HFFc6 (cell line): ENCODE measurements at places on chromosomes 1 and 21.

DNA sequence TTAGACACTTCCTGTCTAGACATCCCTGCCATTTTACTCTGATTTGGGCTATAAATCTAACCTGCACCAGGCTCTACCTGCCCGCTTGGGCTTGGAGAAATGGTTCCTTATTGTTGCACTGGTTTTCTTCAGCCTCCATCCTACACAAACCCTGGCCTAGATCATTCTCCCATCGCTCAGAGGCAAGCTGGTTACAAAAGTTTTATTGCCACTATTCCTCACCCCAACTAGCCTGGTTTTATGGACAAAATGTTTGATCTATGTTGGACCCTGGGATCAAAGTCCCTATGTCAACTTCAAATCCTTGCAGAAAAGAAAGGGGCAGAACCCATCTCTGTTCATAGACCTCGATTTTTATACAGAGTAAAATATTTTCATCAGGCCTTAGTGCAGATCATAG lies 31.5 kb upstream of the MTF2 start:
- no peak for DNase-seq

DNA sequence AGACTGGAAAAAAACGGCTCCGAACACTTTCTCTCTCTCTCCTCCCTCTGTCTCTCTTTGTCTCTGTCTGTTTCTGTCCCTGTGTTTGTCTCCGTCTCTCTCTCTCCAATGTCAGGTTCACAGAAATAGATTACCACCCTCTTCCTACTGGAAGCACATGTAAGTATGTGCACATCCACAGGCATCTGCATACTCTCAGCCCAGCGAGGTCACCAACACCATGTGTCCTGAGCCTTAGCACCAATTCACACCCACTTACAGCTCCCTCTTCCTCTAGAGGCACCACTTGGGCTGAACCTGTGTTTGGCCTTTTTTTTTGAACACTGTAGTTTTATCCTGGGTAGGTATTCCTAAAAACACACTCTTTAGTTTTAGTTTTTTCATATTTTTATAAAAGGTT lies 130.5 kb downstream of the ETS2 start:
- no peak for DNase-seq

GRCh38 chr1:237583756-237584155 lies 307.0 kb downstream of the ZP4 start:
- no peak for DNase-seq

GRCh38 chr1:95953015-95953414 lies 719.0 kb downstream of the RWDD3 start:
- DNase-seq, result no peak

DNA sequence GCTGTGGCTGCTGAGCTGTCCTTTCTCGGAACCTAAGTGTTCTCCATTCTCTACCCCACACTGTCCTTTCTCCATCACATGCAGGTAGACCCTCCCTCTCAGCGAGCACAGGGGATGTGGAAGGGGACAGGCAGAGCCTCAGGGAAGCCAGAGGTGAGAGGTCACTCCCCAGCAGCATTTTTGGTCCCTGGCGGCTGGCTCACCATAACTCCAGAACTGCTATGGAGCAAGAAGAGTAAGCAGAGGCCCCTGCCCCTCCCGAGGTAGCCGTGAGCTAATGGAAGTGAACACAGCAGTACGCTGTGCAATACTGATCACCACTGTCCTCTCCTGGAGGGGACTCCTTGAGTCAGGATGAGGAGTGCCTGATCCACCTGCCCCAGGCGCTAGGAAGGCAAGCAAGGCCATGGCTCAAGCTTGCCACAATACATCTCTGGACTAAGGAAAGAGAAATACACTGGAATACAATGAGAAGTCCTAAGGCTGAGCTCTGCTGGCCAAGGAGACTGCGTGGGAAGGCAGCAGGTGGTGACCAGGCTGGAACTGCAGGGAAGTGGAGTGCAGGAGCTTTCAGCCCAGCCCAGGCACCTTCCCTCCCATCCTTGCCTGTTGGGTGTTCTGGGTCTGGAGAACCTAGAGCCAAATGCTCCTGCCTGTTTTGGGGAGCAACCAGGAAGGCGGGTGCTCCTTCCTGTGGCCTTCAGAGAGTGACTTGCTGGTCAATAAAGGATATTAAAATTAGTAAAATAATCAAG lies 96.2 kb downstream of the LAMC2 start:
- DNase-seq, result no peak

DNA sequence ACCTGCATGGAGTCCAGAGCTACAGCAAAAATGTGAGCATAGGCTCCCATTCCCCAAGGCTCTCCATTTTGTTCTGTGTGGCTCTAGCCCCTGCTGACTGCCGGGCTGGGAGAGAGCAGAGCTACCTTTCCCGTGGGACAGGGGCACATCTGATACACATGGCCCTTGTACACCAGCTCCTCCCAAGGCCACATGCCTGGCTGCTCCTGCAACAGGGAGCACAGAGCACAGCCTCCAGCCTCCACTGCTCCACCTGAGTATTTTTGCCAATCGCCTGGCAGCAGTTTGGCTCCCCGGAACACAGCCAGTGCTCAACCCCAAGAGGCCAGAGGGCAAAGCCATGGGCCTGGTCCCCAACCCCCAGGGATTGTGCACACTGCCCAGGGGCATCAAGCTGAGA lies 146.5 kb downstream of the CHD1L start:
- no peak for DNase-seq

- no peak for DNase-seq
Measured at GRCh38 chr1:100699744-100700143, 19.8 kb upstream of the VCAM1 start.

- no peak for DNase-seq
Measured at GRCh38 chr1:231201375-231201978, 39.5 kb upstream of the GNPAT start.

DNA sequence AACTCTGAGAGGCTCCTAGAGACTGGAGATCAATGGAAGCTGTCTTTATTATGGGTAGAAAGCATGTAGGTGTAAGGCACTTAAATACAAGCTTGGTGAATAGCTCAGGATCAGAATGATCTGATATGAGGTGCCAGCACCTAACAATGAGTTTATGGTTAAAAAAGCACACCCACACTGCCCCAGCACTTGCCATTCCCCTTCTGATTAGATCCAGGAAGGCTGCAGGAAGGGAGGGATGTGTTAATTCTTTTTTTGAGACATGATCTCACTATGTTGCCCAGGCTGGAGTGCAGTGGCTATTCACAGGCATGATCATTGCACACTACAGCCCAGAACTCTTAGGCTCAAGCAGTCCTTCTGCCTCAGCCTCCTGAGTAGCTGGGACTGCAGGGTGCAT lies 71.8 kb upstream of the IVNS1ABP start:
- DNase-seq, result no peak

DNA sequence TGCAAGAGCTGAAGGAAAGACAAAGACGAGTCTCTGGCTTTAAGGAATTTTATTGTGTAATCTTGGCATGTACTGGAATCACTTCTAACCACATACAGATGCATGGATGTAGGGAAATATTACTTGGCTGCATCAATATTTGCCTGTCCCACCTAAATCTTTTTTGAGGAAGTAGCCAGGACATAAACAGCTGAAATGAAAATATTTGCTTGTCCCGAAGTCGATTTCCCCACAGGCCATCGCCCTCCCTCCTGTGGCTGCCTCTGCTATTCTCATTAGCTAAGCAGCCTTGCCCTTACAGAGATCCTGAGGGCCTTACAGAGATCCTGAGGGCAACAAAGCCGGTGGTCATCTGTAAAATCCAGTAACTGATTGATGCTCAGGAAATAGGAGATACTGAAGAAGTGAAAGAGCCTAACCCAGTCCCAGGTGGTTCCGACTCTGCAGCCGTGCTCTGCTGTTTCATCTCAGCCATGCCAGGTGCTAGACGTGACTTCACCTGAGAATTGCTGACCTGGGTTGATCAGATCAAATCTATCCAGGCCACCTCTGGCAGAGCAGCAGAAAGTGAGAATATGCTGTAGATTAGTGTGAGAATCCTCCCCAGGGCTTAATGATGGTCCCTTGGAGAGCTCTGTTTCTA lies 25.5 kb downstream of the MAN1C1 start:
- no peak for DNase-seq

DNA sequence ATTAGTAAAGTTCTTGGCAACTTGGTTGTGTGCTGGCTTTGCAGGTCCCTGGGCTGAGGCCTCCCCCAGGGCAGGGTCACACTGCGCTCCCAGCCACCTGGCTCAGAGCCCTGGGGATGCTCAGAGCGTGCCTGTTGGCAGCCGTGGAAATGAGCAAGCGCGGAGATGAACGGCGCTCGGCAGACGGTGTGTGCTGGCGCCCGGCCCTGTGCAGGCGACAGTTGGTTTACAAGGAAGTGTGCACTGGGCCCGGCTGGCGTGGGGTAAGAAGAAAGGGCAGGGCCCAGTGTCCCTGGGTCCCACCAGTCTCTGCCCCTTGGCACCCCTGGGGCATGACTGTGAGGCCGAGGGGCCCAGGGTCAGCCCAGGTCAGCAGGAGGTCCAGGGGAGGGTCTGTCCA lies 25.7 kb upstream of the PEX10 start:
- no peak for DNase-seq

GRCh38 chr1:36725151-36725550 lies 242.4 kb upstream of the CSF3R start:
- no peak for DNase-seq

DNA sequence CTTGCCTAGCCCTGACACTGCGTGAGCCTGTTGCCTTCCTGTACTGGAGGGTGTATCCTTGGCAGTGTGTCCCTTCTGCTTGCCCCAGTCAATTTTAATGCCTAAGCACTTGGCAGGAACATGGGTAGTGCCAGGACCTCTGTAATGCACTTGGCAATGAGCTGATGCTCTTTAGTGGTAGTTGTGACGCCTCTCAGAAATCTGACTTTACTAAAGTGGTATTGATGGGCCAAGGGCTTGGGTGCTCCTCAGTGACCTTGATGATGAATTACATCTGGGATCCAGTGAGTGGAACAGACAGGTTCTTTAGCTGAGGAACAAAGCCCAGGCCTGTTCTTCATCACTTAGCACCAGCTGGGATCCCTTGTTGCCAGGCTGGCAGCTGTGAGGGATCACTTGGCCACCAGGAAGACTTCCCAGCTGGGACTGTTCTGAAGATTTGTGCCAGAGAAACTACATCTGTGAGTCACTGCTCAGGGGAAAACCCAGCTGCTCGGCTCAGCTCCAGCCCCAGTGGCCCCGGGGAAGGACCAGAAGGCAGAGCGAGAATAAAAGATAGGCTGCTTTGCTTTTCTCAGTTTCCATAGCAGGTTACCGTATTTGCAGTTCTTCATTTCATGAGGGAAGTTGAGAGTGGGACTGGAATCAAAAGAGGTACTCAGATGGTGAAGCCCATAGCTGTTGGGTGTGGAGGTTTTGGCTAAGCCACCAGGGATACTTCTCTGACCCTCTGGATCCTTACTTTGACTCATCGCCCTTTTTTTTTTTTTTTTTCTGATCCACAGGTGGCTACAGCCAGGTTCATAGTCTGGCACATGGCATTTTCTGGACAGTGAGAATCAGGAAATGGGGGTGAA lies 28.5 kb upstream of the KCNA2 start:
- peak; percentile 47 for DNase-seq

GRCh38 chr1:50257940-50258685 lies 149.4 kb downstream of the ELAVL4 start:
- no peak for DNase-seq

DNA sequence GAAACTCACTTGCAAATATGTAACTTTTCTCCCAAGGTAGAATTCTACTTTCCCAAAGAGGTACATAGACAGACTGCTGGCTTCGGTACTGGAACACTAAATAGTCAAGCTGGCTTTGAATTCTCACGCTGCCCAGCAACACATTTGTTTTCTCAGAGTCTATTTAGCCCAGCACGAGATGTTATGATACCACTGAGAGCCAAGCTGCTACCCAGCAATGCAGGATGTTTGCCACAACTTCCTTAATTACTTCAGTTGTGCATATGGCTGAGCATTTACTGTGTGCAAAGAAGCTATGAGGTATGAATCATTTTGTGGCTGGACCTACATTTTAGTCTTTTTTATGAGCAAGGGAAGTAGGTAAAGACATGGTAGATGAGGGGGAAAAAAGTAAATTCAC lies 793.2 kb downstream of the PLA2G4A start:
- no peak for DNase-seq

- DNase-seq, result no peak
Measured at GRCh38 chr1:53398576-53399365, 60.4 kb upstream of the DMRTB1 start.

- DNase-seq, result no peak
Measured at GRCh38 chr1:7580923-7581753, 190.0 kb upstream of the VAMP3 start.

DNA sequence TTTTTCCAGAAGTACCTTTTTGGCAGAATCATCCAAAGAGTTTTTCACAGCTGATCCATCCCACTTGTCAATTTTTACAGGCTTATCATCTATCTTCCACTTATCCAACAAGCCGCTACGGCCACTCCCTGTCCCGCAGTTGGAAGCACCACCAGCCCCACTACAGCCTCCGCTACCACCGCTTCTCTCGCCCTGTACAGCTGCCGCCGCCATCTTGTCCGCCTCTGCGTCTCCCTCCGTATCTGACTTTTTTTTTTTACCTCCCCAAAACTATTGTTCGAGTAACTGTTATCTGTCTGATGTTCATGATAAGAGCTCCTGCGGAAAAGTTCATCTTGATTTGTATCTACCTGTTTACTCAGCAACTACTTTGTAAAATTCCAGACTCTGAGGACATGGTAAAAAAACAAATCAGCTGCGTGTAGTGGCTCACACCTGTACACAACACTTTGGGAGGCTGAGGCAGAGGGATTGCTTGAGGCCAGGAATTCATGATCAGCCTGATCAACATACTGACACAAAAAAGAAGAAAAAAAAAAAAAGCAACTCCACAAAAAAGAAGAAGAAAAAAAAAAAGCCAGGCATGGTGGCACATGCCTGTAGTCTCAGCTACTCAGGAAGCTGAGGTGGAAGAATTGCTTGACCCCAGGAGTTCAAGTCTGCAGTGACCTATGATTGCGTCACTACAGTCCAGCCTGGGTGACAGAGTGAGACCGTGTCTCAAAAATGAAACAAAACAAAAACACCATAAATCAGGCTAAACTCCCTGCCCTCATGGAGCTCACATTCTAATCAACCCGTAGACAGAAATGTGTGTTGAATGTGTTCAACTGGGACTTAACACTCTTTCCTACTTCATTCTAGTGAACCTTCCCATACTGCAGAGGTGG lies 8.0 kb upstream of the EYA3 start:
- no peak for DNase-seq

- no peak for DNase-seq
Measured at GRCh38 chr21:41678016-41678923, 88.6 kb downstream of the RIPK4 start.

DNA sequence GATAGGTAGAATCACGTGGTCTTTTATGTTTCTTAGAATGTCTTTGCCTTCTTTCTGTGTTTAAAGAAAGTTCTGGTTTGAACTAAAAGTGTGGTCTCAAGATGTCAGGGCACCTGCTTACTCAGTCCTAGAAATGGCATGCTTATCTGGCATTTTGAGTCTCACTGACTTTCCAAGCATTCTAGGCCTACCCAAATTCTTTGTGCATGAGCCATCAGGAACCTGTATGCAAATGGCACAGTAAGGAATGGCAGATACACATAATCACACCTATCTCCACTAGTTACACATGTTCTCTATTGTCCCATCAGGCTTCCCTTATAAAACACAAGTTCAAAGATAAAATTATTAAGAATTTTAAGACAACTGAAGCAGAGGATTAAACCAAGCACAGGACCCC lies 29.5 kb upstream of the CLCA4 start:
- DNase-seq, result no peak
